ENCODE measurements at places on chromosomes 4 and X. TPM values are rescaled to one million over a fixed set of nuclear protein-coding genes. Genes with fewer than 3 reads are reported as not detected.
A peak's percentile ranks its signal among the peaks of the same experiment; 100 is the strongest.

GRCh38 chr4:26485684-26486083 lies 4.6 kb downstream of the CCKAR start:
- no peak overlapping the region for H3K4me3 ChIP-seq
- DNase-seq: no peak
- H3K27ac ChIP-seq: no peak overlapping the region
- H3K4me1 ChIP-seq: peaks cover 5% of the 10 kb centered on the region
- H3K27me3 ChIP-seq: no peaks in the 10 kb centered on the region
- H3K36me3 ChIP-seq: no peaks in the 10 kb centered on the region

- DNase-seq: no peak
- H3K27me3 ChIP-seq: no peaks in the 10 kb centered on the region
- H3K36me3 ChIP-seq: no peaks in the 10 kb centered on the region
- H3K27ac ChIP-seq: no peak overlapping the region
Observed at GRCh38 chr4:108391701-108392455, 223.1 kb upstream of the LEF1 start.

DNA sequence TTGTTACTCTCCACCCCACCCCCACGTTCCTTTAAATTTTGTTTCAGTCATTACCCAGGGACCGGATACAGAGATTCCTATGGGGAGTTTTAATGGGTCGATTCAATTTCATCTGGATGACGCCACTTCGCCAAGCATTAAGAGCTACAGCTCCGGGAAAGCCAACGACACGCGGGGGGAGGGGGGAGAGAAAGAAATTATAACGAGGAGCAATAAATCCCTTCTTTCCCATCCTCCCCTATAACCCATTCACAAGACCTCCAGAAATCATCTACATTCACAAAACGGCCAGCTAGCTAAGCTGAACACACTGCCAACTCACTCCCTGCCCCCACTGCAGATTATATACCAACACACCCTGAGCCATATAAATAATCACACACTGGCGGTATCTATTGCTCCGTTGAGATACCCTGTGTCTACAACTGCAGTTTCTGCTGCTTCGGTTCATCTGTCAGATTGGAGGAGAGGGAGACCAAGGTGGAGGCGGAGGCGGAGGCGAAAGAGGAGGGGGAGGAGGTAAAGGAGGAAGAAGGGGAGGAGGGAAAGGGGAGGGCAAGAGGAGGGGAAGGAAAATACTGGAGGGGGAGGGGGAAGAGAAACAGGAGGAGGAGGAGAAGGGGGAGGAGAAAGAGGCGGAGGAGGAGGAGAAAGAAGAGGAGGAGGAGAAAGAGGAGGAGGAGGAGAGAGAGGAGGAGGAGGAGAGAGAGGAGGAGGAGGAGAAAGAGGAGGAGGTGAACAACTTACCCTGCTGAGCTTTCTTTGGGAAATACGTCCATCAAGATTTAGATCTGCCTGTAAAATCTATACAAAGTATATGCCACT lies 113.9 kb upstream of the VAMP7 start:
- H3K36me3 ChIP-seq: peaks cover 20% of the 10 kb centered on the region
- peak overlapping the region; percentile 71 for H3K27ac ChIP-seq
- H3K27me3 ChIP-seq: peaks cover under 1% of the 10 kb centered on the region
- peak; percentile 42 for DNase-seq

Gene ADH1B
- total RNA-seq: 1.0 TPM

Gene FOXR2
- not detected for total RNA-seq

GRCh38 chrX:44667771-44668170 lies 125.1 kb upstream of the FUNDC1 start:
- H3K36me3 ChIP-seq: no peaks in the 10 kb centered on the region
- H3K4me3 ChIP-seq: no peak overlapping the region
- DNase-seq: no peak
- H3K27ac ChIP-seq: no peak overlapping the region
- H3K27me3 ChIP-seq: no peaks in the 10 kb centered on the region
- H3K4me1 ChIP-seq: no peaks in the 10 kb centered on the region

- no peaks in the 10 kb centered on the region for H3K4me1 ChIP-seq
- H3K27me3 ChIP-seq: no peaks in the 10 kb centered on the region
- no peak overlapping the region for H3K4me3 ChIP-seq
- H3K27ac ChIP-seq: no peak overlapping the region
Observed at GRCh38 chrX:153343674-153344073, 9.7 kb downstream of the ZNF275 start.

- H3K27ac ChIP-seq: no peak overlapping the region
- H3K4me1 ChIP-seq: peaks cover 10% of the 10 kb centered on the region
- DNase-seq: no peak
- H3K4me3 ChIP-seq: no peak overlapping the region
Observed at GRCh38 chr4:1411436-1412375, 5.5 kb upstream of the NKX1-1 start.

DNA sequence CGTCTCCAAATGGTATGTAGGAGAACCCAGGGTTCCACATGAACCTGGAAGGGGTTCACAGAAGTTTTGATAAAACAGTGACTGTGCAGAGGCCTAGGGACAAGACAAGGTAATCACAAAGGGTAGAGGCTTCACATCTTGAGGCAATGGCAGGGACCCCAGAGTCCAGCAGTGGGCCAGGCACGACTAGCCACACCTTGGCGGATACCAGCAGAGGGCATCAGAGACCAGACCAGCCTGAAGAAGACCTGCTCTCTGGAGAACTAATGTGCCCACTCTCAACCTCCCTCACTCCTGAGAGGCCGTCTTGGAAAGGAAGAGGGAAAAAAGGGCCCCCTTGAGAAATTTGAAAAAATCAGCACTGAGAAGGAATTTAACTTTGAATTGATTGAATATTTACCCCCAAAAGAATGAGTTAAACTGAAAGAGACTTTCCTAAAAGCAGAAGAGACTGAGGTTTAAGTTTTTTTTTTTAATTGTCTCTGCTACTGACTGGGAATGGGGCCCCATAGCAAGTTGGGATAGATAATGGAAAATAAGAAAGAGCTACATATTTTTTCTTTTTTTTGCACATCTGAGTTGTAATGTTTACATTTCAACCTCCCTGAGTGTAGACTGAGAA lies 243.8 kb upstream of the JADE1 start:
- peak; percentile 78 for DNase-seq
- no peak overlapping the region for H3K27ac ChIP-seq
- no peaks in the 10 kb centered on the region for H3K27me3 ChIP-seq
- H3K4me3 ChIP-seq: no peak overlapping the region
- no peaks in the 10 kb centered on the region for H3K36me3 ChIP-seq

DNA sequence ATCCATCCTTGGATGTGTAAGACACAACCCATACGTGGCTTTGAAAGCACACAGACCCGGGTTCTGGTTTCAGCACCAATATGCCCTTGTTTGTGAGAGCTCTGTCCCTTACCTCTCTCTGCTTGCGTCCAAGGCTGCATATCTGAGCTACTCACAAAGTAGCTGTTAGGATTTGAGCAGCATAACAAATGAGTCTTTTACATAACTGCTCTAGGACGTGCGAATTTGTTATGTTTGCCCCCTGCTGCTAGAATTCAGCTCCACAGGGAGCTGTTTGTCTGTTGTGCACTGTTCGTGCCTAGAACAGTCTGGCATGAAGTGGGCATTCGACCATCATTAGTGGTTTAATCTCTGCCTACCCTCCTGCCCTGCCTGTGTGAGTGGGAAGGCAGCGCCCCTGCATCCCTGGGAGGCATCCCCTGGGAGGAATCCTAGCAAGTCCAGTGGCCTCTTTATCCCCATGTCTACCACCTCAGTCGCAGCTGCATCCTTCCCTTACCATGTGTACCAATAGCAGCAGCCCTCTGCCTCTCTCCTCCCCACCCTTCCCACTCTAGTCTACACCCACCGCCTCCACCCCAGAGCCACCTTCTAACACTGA lies 42.1 kb downstream of the SLC2A9 start:
- peaks cover 53% of the 10 kb centered on the region for H3K27me3 ChIP-seq
- H3K4me1 ChIP-seq: peaks cover 31% of the 10 kb centered on the region
- H3K36me3 ChIP-seq: peaks cover 5% of the 10 kb centered on the region
- no peak overlapping the region for H3K4me3 ChIP-seq
- no peak for DNase-seq

- H3K27ac ChIP-seq: no peak overlapping the region
- H3K36me3 ChIP-seq: no peaks in the 10 kb centered on the region
- H3K4me1 ChIP-seq: peaks cover 11% of the 10 kb centered on the region
Observed at GRCh38 chr4:86101410-86101809, 258.4 kb downstream of the MAPK10 start.

Gene MAGEA12
- total RNA-seq: 0.57 TPM

Gene MAP9
- total RNA-seq: 16.5 TPM

Gene MEPE
- total RNA-seq: not detected

Gene NEXMIF
- total RNA-seq: 0.94 TPM

Gene UGT2A1
- total RNA-seq: 0.34 TPM

Gene IBSP
- not detected for total RNA-seq

GRCh38 chr4:95095348-95095974 lies 337.7 kb downstream of the BMPR1B start:
- no peak overlapping the region for H3K27ac ChIP-seq
- H3K27me3 ChIP-seq: no peaks in the 10 kb centered on the region
- H3K4me3 ChIP-seq: no peak overlapping the region
- H3K36me3 ChIP-seq: no peaks in the 10 kb centered on the region
- H3K4me1 ChIP-seq: no peaks in the 10 kb centered on the region
- no peak for DNase-seq

DNA sequence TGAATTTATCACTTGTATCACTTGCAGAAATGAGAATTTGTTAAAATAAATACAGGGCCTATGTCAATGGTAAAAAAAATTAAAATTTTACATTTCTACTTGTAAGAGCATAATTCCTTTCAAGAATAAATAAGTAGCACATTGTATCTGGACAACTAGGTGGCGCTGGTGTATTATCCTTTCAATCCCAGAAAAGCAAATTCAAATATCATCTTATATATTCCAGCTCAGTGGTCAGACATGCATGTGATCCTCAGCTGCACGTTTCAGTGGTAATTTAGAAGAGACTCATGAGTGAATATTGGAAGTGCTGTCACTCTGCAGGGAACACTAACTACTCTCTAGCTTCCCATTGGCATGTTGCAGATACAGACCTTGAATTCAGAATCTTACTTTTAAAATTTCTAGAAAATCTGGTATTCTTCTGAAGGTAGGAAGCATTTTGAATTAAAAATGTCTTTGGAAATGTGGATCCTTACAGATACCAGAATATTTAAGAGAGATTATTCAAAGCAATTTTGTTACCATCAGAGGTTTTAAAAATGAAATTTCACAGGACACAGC lies 1414.7 kb upstream of the TENM3 start:
- no peaks in the 10 kb centered on the region for H3K27me3 ChIP-seq
- H3K36me3 ChIP-seq: peaks cover 2% of the 10 kb centered on the region
- peaks cover 22% of the 10 kb centered on the region for H3K4me1 ChIP-seq
- DNase-seq: no peak
- H3K27ac ChIP-seq: no peak overlapping the region

Gene RNF128
- 0.99 TPM for total RNA-seq

Gene CCNA2
- 81.1 TPM for total RNA-seq

Gene RPS6KA6
- 13.1 TPM for total RNA-seq

DNA sequence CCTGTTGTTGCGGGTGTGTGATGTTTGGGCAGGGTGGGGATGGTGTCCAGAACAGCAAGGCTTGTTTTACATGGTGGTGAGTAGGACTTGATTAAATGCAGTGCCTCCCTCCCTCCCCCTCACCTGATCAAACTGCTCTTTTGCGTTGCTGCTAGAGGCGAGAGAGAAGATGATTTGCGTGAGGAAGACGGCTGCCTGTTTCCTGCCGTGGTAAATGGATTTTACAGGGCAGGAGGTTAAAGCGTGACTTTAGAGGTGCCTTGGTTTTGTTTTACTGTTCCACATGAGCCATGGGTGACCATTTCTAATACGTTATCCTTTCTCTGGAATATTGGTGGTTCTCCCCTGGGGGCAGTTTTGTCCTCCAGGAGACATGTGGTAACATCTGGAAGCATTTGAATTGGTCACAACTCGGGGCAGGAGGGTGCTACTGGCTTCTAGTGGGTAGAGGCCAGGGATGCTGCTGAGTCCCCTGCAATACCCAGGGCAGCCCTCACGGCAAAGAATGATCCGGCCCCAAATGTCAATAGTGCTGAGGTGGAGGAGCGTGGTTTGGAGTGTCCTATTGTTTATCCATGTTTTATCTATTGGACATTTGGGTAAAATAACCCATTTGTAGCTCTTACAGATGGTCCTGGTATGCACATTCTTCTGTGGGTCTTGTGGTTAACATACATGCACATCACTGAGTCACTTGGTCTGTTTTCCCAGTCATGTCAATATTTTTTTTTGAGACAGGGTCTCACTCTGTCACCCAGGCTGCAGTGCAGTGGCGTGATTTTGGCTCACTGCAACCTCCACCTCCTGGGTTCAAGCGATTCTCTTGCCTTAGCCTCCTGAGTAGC lies 73.7 kb downstream of the SHROOM2 start:
- no peaks in the 10 kb centered on the region for H3K36me3 ChIP-seq
- H3K27ac ChIP-seq: no peak overlapping the region
- no peaks in the 10 kb centered on the region for H3K27me3 ChIP-seq
- peaks cover 32% of the 10 kb centered on the region for H3K4me1 ChIP-seq

Gene COX7B
- total RNA-seq: 285 TPM

DNA sequence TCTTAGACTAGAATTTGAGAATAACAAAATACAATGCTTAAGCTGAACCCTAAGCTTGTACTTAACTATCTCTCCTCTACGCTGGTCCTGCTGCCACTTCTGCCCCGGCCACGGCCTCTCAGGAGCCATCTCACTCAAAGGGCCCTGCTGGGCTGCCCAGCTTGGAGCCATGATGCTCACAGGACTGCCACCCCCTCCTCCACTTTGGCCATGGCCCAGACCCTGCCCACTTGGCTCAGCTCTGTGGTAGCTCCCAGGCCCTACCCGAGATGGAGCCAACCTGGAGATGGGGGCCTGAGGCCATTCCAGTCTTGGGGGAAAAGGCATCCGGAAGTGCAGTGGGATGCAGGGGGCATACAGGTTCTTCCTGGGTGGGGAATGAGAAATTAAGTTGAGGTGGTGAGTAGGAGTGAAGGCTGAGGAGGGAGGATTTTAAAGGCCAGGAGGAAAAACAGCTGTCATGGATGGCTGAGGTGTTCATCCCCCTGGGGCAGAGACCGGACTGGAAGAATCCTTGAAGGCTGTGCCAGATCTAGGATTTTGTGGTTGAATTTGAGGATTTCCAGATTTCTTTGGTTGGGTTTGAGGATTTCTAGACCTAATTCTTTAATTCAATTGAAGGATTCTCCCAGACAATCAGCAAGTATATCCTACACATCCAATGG lies 824 bp downstream of the SASH3 start:
- H3K36me3 ChIP-seq: no peaks in the 10 kb centered on the region
- H3K27me3 ChIP-seq: no peaks in the 10 kb centered on the region
- no peak overlapping the region for H3K4me3 ChIP-seq
- H3K27ac ChIP-seq: no peak overlapping the region

DNA sequence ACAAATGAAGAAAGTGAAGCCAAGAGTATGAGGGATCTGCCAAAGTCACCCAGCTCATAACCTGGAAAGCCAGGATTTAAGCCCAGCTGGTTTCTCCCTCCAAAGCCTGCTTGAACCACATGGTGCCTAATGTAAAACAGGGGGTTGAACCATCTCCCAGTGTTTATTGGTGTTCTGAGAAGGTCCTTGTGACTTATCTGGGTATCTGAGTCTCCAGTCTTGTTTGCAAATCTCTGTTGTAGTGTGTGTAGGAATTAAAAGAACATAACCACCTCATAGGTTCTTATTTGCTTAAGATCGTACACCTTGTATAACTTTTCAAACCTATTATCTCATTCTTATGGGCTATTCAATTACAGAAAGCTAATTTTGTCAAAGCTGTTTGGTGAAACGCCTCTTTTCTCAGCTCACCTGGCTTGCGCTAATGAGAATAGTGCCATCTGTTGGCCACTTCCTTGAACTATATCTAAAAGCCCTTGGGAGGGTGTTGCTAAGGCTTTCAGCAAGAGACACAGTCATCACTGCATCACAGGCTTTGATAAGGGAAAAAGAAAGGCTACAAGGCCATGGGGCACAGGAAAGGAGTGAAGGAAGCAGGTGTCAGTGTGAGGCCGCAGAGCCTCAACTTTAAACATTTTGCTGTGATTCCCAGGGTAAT lies 34.0 kb downstream of the ETDB start:
- H3K27me3 ChIP-seq: peaks cover 5% of the 10 kb centered on the region
- DNase-seq: no peak
- H3K4me3 ChIP-seq: no peak overlapping the region
- H3K27ac ChIP-seq: peak overlapping the region; percentile 78
- peaks cover 6% of the 10 kb centered on the region for H3K36me3 ChIP-seq

All from WTC11 (cell line).